GM12892 (cell line): ENCODE measurements at places on chromosomes 16 and 17.

DNA sequence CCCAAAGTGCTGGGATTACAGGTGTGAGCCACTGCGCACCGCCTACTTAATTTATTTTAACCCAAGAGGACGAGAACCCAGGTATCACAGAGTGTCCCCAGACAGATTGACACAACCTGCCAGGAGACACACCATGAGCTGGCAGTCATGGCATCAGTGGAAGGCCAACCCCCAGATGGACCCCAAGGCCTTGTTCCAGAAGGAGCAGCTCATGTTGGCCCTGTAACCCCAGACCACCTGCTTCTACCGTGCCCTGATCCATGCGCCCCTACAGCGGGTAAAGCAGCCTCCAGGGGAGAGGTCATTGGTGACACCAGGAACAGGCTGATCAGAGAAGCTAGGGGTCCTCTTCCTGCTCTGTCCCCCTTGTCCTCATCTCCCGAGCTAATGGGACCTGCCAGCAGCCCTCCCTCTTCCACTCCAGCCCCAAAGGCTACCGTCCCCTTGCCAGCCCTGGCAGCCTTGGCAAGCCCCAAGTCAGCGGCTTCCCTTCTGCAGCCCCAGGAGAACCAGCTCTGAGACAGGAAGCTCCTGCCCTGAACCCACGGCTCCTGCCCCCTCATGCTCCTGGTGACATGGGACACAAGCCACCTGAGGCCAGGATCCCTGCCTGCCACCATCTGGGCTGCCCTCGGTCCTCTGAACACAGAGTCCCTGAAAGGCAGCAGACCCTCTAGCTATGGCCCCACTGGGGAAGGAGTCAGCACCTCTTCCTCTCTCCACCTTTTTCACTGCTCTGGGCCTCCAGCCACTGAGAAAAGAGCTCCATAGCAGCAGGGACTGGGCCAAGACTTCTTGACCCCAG is 6.3 kb downstream of the SULT1A1 start:
- no peak for DNase-seq

GRCh38 chr17:77204536-77204935 is 63.8 kb downstream of the SEC14L1 start:
- DNase-seq, result no peak

DNA sequence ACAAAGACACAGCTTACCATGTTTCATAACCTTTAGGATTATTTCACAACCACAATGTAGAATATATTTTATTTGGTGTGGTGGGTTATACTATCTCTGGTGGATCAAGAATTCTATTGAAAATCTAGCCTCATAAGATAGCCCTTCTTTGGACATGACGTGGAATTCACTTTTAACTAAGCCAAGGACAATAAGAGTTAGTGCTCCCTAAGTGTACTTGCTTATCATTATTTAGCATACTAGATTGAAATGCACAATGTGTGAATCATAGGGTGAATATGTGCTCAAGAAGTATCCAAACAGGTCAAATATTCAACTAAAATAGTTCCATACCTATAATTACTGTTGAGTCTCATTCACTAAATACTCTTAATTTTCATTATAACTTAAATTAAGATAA is 1179.5 kb upstream of the GOT2 start:
- no peak for DNase-seq

- DNase-seq, result no peak
Measured at GRCh38 chr17:50482110-50482509, 3.5 kb downstream of the RSAD1 start.

DNA sequence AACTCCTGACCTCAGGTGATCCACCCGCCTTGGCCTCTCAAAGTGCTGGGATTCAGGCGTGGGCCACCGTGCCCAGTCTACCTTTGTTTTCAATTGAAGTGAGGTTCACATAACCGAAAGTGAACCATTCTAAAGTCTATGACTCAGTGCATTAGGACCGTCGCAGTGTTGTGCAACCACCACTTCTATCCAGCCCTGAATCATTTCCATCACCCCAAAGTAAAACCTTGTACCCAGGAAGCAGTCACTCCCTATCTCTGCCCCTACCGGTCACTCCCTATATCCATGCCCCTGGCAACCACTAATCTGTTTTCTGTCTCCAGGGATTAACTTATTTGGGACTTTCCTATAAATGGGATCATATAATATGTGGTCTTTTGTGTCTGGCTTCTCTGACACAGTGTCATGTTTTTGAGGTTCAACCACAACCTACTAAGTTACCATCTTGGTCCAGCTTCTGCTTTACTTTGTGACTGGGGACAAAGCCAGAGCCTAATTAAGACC is 28.3 kb upstream of the CDC42EP4 start:
- no peak for DNase-seq

DNA sequence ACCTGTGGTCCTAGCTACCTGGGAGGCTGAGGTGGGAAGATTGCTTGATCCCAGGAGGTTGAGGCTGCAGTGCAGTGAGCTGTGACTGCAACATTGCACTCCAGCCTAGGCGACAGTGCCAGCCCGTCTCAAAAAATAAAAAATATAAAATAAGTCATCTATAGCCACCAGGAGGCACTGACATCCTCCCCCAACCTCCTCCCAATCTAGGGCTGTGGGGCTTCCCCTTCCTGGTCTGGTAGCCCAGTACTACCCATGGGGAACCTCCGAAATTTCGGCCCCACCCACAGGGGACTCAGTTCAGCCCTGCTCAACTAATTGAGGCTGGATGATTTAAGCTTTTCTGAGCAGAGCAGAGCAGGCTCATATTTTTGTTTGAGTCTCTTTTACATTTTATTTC is 3.2 kb downstream of the ZSCAN10 start:
- peak; percentile 88 for DNase-seq

DNA sequence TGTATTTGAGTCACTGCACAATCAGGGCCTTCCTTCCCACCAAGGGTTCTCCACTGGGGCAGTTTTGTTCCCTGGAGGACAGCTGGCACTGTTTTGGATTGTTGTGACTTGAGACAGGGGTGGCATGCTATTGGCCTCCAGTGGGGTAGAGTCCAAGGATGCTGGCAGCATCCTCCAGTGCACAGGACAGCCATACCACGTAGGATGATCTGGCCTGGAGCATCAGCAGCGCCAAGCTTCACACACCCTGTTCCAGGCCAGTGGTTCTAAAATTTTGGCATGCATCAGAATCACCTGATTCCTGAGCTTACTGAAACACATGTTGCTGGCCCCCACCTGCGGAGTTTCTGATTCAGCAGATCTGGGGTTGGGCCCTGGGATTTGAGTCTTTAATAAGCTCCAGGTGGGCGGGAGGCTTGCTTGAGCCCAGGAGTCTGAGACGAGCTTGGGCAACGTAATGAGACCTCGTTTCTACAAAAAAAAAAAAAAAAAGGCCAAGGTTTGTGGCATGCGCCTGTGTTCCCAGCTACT is 83.2 kb downstream of the MGAT5B start:
- DNase-seq, result no peak

DNA sequence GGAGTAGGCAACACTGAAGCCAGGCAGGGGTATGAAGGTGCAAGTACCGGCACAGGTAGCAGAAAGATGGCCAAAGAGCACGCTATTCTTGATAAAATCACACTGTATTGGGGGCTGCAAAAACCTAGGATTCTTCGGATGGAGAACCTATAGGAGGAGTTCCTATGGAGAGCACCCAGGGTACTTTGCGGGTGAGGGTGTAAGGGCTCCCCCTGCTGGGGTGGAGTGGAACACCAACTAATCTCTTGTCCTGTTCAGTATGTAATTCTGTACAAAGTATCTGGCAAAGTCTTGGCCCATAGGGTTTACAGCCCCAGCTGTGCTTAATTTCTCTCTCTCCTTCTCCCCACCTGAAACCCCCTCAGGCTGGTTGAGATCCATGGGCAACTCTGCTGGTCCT is 393.1 kb upstream of the ASIC2 start:
- DNase-seq, result peak; percentile 20

GRCh38 chr16:90042946-90043514 is 23.8 kb upstream of the DBNDD1 start:
- no peak for DNase-seq
